Fibroblast of the conjunctiva (primary cell): ENCODE measurements at places on chromosomes 1 and 21.

DNA sequence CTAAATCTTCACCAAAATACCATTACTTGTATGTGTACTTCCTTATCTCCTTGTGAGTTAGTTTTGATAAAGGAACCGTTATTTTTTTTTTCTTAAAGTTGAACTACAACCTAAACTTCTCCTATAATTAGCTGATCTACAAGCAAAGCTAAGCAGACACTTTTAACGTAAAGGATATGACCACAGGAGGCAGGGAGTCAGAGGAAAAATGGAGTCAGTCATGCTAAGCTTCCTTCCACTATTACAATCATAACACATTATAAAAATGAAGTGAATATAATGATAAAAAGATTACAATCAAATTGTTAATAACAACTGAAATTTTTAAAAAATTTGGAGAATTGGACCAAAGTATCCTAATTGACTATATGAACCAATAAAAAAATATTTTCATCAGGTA, 892.6 kb downstream of the KCNT2 start:
- DNase-seq = no peak

DNA sequence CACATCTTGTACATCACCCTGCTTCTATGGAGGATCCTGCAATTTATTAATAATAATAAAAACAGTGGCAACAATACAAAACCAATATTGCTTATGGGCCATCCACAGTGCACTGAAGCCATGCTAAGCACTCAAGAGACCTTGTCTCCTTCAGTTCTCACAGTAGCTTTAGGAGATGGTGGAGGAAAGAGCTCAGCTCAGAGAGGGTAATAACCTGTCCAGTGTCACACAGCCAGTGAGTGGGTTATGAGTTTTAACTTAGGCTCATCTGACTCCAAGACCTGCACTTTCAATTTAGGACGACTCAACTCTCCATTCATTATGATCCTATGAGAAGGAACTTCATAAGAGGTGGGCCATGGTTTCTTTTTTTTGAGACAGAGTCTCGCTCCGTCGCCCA, 347.6 kb upstream of the RUNX1 start:
- DNase-seq = no peak

DNA sequence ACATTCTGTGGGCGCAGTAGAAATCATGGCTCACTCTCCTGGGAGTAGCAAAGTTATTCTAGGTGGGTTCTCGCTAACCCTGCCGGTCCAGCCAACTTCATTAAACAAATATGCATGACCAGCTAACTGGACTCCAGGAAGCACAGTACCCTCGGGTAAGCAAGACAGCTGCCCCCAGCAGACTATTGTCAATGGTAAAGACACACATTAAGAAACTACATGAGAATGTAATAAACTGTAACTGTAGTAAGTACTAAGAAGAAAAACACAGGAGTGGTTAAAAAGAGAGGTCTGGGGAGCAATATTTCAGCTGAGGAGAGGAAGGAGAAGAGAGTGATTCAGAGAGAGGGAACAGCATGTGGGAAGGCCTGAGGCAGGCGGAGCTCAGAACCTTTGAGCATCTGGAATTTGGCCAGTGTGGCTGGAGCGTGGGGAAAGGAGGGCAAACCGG, 7.4 kb downstream of the SLC2A5 start:
- no peak for DNase-seq

GRCh38 chr1:206460836-206461426, 9.3 kb upstream of the IKBKE start:
- DNase-seq = no peak

DNA sequence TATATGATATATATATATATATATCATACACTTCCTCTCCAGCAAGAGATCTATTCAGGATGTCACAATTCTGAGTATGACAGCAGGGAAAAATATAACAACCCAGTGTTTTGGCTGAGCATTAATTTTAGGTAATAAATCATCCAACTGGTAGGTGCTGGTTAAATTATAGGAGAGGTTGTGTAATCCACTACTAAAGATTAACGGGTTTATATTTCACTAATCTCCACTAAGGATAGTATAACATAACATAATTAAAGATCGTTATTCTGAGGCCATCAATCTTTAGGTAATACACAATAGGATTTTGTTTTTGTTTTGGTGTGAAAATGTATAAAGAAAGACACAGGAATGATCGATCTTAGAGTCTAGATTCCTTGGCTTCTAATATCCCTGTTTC, 102.2 kb downstream of the COQ8A start:
- DNase-seq = no peak

DNA sequence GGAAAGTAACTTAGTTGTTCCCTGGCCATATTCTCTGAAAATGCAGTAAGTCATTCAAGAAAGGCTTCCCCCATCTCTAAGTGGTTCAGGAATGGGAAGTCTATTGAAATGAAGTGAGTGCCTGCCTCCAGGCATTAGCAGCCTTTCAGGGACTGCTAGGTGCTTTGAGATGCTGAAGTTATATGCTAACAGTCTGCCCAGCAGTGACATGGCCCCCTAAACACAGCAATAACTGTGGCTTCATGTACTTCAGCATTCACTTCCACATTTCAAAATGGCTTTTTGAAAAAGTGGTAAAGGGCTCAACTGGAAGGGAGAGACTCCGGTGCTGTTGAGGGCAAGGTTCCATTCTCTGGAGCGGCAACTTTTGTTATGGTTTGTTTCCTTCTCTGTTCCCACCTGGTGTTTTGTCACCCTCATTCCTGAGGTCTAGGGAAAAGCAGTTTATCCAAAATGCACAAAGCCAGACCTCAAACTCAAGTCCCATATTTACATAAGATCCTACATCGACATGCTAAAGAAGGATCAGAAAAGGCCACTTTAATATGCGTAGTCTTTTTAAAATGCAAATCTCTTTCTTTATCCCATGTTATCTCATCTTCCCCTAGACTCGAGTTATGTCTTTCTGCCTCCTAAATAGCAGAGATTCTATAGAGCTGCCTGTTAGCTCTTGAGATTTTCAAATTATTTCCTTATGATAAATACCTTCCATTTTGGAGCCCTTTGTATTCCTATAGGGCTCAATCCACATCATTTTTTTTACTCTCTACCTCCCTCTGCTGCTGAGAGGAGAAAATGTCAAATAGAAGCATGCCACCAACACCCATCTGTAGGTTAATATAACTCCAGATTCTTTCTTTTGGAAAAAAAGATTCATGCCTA, 34.2 kb upstream of the LRRC8C start:
- peak; percentile 33 for DNase-seq

- DNase-seq = peak; percentile 14
Measured at GRCh38 chr1:210072129-210072528, 134.1 kb downstream of the SYT14 start.

- no peak for DNase-seq
Measured at GRCh38 chr1:66330722-66331141, 203.2 kb upstream of the SGIP1 start.
